HL-60 (cell line): ENCODE measurements at places on chromosomes 7 and 10.
A peak's percentile ranks its signal among the peaks of the same experiment; 100 is the strongest.

- DNase-seq, result no peak
Measured at GRCh38 chr7:14842523-14842922, 60.0 kb downstream of the DGKB start.

DNA sequence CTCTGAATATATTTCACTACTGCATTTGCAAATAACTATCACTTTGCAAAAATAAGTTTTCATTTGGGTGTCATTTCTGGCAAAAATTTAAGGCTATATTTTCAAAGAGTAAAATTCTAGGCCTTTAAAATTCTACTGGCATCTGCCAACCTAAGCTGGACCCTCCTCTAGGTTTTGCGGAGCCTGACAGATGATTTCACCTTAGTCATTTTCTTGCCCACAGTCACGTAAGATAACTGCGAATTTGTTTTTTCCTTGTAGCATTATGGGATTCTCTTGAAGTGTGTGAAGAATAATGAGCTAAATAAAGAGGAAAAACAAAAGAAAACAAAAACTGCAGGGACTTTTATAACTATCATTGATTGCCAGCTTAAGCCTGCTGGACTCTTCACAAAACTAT lies 7.8 kb downstream of the MEOX2 start:
- DNase-seq, result no peak

DNA sequence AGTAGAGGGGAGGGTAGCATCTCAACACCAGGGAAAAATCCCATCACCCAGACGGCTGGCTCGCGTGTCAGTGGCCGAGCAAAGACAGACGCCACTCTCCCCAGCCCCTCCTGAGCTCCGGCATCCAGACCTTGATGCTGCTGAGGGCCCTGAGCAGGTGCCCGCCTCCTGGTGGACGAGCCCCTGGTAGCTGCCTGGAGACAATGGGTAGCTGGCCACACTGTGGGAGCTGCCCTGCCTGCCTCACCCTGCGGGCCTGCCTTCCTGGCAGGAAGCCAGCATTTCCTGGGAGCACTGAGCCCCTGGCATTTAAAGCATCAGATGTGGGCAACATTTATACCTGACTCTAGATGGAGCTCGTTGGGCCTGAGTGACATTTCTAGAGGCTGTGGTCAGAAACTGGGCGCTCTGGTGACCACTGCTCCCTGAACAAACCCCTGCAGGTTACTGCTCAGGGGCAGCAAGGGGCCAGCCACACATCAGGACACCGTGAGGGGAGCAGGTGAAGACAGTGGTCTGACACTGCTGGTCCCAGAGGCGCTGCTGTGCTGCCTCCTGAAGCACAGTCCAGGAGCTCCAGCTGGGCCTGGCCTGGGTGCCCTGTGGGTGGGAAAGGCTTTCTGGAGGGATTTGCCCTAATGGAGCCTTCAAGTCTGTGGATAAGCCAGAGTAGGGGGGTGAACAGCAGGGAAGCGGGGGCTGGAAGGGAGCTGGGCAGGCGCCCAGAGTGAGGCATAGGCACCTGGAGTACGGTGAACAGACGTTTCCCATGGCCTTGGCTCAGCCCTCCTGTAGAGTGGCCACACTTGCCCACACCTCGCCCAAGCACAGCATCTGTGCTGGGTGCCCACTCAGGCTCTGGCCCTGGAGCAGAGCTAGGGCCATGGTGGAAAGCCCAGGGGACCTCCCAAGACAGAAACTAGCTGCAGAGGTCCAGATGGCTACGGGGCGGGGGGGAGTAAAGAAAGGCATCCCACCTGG lies 138.7 kb downstream of the MAPK8 start:
- no peak for DNase-seq

GRCh38 chr7:91949221-91950009 lies 8.8 kb downstream of the AKAP9 start:
- DNase-seq, result no peak

- no peak for DNase-seq
Measured at GRCh38 chr7:7100432-7100849, 81.9 kb upstream of the C1GALT1 start.

DNA sequence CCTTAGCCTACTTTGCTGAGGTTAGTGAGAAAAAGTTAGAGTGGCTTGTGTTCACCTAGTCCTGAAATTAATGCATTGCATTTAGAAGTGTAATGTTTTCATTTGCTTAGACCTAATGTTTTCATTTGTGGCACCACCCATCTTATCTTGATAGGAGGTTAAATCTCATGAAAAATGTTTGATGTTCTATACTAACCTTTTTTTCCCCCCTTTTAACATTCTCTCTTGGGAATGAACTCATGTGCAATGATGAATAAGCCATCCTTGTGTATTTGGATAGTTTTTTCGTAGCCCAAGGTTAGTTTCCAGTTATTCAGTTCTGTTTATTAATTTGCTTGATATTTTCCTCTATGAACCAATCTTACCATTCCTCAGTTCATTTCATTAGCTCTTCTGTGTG lies 2.8 kb downstream of the FHIP2A start:
- no peak for DNase-seq

- DNase-seq, result no peak
Measured at GRCh38 chr7:18647582-18647981, 152.0 kb downstream of the HDAC9 start.

DNA sequence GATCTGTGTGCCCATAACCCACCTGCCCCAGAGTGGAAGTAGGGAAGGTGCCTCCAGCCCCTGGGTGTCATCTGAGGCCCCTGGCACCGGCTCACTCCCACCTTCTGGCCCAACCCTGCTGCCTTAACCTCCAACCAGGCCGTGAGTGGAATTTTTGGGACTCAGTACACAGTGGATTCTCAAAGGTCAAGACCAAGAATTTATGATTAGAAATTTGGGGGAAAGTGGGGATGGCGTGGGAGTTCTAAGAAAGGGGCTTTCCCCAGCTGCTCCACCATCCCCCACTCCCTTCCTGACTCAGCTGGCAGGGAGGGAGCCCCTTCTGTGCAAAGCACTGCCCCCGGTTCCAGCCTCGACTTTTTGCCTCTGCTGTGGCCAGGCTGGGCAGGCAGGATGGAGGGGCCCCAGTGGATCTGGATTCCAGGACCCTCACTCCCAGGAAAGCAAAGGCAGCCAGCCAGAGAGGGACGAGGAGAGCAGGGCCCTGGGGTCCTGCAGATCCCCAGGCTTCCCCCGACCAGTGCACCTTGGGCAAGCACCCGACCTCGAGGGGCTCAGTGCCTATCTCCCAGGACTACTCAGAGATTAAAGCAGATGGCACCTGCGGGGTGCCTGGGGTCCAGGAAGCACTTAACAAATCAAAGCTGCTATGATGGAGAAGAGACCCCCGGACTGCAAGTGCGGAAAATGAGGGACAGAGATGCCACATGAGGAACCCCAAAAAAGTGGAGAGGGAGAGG lies 12.8 kb downstream of the SPOCK2 start:
- no peak for DNase-seq

DNA sequence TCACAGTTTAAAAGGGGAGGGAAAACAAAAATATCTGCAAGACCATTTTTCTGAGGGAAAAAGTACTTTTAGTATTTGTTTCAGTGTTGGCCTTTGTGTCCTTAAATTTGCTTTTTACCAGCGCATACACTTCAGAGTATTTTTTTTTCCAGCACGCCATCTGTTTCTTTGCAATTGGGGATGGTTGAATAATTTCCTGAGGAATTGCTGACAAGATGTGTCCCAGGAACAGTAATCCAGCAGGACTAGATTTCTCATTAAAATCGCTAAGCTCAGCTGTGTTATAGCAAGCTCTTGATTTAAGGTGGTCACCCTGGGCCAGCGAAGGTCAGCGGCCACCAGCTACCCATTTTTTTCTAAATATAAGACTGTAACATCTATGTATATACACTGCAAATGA lies 156.9 kb upstream of the RHOBTB1 start:
- DNase-seq, result no peak

DNA sequence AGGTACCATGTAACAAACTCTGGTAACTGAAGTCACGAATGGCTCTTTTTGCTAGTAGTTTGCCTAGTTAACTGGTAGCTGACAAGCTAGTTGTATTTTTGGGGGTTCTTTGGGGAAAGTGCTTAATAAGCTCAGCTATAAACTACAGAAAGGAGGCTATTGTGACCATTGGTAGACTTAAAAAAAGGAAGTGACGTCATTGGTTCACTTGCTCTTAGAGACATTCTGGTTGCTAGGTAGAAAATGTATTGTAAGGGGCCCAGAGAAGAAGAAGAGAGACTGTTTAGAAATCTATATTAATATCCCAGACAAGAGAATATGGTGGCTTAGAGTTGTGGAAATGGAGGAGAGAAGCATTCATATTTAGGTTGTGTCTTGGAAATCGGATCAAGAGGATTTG lies 103.0 kb downstream of the NXPH1 start:
- DNase-seq, result no peak

GRCh38 chr7:150462413-150462812 lies 12.0 kb downstream of the GIMAP8 start:
- DNase-seq, result no peak

GRCh38 chr7:134031835-134032617 lies 95.1 kb upstream of the LRGUK start:
- no peak for DNase-seq

GRCh38 chr10:130048081-130048480 lies 62.5 kb downstream of the C10orf143 start:
- DNase-seq, result no peak

- DNase-seq, result no peak
Measured at GRCh38 chr7:116800594-116800993, 61.8 kb upstream of the CAPZA2 start.

DNA sequence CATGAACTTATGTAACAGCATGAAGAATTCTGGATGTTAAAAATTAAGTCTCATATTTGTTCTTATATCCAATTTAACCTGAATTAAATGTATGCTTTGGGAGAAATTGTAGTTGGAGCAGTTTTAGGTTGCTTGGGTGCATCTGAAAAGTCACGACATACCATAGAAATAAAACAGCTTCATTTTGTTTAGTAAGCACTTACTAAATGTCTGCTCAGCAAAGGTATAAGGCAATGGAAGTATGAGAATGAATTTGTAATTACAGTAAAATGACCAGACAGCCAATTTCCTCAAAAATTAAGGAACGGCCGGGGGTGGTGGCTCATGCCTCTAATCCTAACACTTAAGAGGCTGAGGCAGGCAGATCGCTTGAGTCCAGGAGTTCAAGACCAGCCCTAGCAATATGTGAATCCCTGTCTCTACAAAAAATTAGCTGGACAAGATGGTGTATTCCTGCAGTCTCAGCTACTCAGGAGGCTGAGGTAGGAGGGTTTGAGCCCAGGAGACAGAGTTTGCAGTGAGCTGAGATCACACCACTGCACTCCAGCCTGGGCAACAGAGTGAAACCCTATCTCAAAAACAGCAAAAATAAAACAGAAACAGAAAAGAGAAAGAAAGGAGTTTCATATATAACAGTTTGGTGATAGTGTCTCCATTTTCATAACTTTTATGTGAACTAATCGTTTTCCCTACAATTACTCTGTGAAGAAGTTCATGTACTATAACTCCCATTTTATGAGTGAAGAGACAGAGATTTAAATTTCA lies 47.2 kb upstream of the KLF6 start:
- no peak for DNase-seq

- peak; percentile 63 for DNase-seq
Measured at GRCh38 chr10:97713826-97714400, 383 bp downstream of the MARVELD1 start.

DNA sequence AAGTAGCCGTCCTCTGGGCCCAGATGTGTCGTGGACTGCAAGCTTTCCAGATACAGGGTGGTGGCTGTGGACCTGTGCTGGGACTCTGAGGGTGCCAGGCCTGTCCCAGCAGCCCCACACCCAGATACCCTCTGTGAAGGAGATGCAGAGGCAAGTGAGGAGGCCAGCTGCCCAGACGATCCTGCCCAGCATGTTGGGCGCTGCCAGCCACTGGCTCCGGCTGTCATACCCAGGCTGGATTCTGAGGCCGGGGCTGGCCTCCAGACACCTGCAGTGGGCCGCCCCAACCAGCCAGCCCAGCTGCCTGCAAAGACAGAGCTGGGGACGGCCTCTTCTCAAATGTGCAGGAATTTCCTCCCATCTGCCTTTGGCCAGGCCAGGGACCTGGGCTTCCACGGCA lies 39.1 kb upstream of the EBF3 start:
- DNase-seq, result no peak

DNA sequence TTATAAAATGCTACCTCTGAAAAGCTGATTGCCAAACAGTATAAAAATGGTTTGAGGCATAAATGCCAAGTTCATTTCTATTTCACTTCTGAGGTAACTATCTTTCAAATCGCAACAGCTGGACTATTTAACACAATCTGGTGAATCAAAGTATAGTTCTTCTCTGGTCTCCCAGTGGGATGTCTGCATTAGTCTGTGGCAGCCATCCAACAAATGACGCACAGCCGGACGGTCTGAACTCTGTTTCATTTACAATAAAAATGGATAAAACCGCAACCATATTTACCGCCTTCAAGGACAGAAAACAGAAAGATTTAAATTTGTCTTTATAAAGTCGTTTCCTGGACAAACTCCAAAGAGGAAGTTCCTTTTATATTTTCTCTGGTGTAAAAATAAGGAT lies 41.9 kb downstream of the ENO4 start:
- DNase-seq, result no peak

- DNase-seq, result no peak
Measured at GRCh38 chr10:88077977-88078376, 214.6 kb downstream of the PTEN start.

DNA sequence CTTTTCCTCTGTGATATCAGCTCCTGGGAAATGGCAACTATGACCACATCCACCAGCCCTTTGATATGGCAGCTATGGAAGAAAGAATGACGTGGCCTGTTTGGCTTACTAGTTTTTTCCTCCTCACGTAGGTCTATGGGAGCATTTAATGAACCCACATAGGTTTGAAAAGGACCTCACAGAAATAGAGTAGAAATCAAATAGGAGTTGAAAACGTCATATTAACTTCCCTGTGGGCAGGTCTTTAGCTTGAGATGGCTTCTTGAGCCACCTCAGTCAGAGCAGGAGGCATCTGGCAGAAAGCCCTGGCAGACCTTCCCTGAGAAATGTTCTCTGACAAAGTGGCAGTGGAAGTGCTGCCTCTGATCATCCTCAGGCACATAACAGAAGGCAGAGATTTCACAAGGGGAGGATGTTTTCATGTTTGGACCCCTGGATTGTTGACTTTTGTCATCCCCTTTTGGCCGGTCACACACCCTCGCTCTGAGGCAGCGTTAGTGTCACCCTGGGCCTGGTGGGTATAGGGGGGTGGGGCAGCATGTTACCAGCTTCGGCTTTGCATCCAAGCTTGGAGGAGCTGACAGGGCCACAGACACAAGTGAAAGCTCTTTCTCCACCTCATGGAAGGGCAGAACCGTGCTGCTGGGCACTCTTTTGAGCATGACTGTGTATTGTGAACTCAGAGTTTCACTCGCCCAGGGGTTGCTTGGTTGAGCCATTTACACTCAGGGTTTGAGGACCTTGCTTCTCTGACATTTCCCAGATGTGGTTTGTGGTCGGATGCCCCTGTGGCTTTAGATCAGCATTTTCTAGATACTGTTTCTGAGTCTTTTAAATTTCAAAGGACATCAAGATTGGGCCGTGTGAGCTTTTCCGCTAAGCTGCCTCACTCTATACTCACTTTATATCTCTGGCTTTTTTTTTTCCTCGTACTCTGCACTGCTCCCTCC lies 184.2 kb downstream of the STK31 start:
- peak; percentile 23 for DNase-seq

GRCh38 chr10:69904533-69904932 lies 102.8 kb downstream of the COL13A1 start:
- no peak for DNase-seq
